Upper lobe of right lung (tissue), 1 donor: ENCODE measurements at places on chromosomes 1 and 21.
A peak's percentile ranks its signal among the peaks of the same experiment; 100 is the strongest.

GRCh38 chr1:58546520-58547308 is at the start of gene OMA1:
Gene OMA1, minus strand, starts transcription at chr1:58546726. Its CDS starts 7,432 bp downstream, at chr1:58539294.
- peak; percentile 99 for DNase-seq

GRCh38 chr1:1135339-1136136 is 19.6 kb upstream of the C1orf159 start:
- DNase-seq = no peak

GRCh38 chr1:214500340-214501055 is 50.9 kb downstream of the PTPN14 start:
- no peak for DNase-seq

- no peak for DNase-seq
These were observed 34.2 kb downstream of the AK5 start for GRCh38 chr1:77316006-77316405.

DNA sequence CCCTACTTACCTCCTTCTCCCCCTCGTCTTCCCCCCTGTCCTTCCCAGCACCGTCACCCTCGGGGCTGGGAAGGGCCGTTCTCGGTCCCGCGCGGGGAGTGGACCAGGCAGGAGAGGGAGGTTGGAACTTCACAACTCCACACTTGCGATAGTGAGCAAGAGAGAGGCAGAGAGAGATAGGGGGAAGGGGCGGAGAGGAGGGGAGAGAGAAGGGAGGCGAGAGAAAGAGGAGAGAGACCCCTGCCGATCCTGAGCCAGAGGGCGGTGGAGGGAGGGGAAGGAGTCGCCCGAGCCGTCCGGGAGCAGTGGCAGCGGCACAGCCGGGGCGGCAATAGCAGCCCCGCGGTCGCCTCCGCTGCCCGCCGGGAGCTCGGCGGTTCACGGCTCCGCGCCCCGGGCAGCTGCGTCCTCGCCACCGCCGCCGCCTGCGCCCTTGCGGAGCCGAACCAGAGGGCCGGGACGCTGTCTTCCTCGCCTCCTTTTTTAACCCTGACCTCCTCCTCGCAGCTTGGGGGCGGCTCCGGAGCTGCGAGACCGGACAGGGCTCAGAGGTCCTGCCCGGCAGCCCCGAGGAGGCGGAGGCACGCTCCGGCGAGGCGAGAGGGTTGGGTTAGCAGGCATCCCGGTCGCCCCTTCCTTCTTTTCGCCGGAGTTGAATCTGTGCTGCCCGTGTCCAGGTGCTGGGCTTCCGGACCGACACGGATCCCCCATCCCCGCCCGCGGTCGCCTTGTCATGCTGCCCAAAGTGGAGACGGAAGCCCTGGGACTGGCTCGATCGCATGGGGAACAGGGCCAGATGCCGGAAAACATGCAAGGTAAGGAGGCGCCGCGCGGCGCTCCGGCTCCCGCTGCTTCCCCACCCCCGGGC is 11.7 kb downstream of the NR5A2 start:
- peak; percentile 72 for DNase-seq

- no peak for DNase-seq
These were observed 50.4 kb upstream of the CXADR start for GRCh38 chr21:17462276-17462981.

DNA sequence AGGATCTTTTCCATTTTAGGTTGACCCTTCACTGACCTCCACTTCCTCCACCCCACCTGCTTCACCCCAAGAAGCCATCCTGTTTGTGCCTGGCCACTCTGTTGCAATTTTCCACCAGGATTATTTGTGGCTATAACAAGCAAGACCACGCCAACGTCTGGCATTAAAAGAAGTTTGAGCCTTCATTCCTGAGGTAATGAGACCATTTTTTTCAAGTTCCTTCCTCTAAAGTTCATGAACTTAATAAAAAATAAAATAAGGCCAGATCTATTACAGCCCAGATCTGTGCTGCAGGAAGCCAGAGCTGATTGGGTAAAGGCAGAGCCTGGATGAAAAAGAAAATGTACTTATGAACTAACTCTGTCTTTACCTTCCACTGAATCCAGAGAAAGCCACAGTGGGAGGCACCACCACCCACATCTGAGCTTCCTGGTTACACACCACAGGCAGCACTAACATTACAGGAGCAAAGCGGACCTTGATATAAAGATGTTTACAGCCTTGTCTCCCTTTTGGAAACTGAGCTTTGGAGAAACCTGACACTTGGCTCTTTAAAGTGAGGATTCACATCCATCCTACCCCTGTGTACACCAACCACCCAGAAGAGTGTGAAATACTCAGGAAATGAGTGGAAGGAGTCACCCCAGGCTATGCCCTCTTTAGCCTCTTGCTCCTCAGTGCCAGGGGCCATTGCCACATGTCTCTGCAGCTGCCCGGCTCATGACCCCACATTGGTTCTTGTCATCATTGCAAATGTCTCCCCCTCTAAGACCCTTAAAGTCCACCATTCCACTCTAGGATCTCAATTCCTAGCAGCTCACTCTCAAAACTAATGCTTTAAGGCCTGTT is 293.6 kb downstream of the PLPP3 start:
- DNase-seq = no peak

- no peak for DNase-seq
These were observed 187.0 kb upstream of the USP24 start for GRCh38 chr1:55402142-55402541.

GRCh38 chr1:8765198-8765597 is 52.2 kb downstream of the RERE start:
- no peak for DNase-seq

DNA sequence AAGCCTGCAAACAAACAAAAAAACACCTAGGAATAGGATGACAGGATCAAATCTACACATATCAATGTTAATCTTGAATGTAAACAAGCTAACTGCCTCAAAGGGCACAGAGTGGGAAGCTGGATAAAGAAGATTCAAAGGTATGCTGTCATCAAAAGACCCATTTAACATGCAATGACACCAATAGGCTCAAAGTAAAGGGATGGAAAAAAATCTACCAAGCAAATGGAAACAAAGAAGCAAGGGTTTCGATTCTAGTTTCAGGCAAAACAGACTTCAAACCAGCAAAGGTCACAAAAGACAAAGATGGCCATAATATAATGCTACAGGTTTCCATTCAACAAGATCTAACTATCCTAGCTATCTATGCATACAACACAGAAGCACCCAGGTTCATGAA is 16.2 kb upstream of the OR2T10 start:
- no peak for DNase-seq

- DNase-seq = no peak
These were observed 40.8 kb downstream of the RSPH1 start for GRCh38 chr21:42455196-42455595.

DNA sequence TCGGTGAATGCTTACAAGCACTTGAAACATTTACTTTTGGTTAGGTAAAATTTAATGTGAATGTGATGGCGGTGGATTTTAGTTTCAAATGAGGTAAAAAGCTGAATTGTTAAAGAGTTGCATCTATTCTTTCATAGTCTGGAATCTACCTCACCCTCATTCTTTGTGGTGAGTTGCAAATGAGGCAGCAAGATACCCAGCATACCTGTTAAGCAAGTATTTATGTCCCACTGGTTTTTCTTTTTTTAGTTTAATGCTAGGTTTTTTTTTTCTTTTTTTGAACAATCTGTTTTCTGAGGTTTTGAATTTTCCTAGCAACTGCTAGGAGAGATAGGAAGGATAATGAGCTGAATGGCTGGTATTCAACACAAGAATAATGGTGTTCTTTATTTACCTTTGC is 127.9 kb upstream of the CACYBP start:
- no peak for DNase-seq

DNA sequence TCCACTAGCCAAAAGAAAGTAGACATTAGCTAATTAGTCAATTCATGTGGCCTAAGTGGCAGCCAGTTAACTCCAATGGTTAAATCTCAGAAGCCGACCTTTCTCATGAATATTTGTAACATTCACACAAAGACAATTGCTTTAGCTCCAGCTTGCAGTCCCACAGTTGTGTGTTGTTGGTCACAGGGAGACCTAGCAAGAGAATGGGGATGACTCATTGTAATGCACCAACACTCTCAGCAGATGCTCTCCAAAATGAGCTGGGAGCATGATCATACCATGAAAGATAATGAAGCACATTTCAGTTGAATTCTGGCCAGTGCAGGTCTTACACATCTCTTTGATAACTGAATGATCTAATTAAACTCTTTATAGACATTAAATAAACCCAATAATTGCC is 160.4 kb downstream of the HLX start:
- DNase-seq = no peak

- peak; percentile 34 for DNase-seq
These were observed 20.3 kb upstream of the SLC26A9 start for GRCh38 chr1:205963352-205964155.

DNA sequence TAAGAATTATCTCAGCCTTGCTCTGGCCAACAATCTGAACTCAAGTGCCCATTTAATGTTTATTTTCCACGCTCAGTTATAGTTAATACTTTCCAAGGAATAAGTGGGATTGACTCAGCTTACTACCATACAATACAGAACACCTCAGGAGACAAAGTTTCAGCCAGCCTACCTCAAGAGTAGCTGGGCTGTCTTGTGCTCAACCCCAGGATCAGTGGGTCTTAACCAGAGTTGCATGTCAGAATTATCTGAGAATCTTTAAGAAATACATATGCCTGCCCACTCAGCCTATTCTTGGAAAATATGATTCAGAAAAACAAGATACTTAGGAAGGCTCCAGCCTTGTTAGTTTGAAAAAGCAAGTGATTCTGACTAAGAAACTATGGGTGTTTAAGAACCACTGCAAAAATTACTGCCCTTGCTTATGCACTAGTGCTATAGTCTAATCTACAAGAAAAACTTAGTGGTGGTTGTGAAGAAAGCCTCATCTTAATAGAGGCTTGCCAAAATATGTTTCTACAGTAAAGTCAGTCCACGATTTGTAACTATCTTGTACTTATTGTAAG is 20.4 kb downstream of the CDC7 start:
- DNase-seq = no peak

- no peak for DNase-seq
These were observed 47.3 kb upstream of the COL18A1 start for GRCh38 chr21:45357436-45358260.

- no peak for DNase-seq
These were observed 26.4 kb upstream of the PPP1R15B start for GRCh38 chr1:204437796-204438570.

DNA sequence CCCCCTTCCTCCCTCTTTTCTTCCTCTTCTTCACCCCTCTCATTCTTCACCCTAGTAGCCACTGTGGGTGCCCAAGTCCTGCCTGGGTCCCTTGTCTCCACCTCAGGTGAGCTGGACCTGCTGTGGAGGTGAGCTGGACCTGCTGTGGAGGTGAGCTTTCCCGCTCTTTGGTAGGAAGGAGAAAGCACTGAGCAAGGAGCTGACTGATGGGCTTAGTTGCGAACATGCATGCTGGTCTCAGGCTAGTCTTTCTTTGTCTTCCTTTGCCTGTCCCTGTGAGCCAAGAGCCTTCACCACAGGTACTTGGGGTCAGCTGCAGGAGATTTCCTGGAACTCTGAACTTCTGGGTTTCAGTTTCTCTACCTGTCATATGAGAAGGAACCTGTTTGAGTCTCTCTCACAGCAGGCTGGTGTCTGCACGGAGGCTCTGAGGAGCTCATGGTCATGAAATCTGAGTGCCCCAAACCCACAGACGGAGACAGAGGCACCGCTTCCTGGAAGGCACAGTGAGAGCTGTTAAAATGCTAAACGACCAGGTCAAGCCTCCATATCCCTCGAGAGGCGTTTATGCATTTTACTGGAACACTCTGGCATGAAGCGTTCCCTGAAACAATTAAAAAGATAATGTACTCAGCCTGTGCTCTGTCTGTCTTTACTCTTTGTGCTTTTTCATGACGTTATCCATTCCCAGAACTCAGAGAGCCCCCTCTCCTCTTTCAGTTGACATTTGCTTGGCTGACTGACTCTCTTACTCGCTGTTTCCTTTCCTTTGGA is 69.5 kb downstream of the RHOU start:
- no peak for DNase-seq

DNA sequence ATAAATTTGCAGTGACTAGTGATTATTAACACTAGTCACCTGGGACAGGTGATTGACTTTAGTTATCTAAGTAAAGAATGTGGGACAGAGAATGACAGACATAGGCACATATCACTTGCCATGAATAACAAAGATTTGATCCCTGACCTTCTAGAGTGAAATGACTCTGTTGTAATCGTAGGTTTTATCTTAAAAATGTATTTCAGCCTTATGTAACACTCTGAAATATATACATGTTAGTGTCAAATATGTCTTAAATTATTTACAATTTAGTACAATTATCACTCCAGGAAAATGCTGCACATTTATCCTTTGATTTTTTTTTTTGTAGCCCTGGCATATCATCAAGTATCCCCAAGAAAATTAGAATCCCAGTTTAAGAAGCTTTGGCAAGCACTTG is 186.4 kb upstream of the PTGFR start:
- no peak for DNase-seq

DNA sequence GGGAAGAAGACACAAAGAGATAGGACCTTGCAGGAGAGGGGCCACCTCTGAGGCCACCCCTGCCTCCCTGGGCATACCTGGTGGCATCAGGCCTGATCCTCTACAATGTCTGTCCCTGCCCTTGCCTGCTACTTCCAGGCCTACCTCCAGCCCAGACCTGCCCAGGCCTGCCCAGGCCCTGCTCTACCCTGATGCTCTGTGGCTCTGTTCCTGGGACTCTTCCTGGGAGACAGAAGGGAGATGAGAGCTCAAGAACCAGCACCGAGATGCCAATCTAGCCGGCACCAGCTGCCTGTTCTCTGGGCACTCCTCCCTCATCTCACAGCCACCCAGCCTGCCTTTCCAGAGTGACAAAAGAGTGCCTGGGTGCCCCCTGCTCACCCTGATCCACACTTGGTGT is 2.7 kb downstream of the CELF3 start:
- no peak for DNase-seq

DNA sequence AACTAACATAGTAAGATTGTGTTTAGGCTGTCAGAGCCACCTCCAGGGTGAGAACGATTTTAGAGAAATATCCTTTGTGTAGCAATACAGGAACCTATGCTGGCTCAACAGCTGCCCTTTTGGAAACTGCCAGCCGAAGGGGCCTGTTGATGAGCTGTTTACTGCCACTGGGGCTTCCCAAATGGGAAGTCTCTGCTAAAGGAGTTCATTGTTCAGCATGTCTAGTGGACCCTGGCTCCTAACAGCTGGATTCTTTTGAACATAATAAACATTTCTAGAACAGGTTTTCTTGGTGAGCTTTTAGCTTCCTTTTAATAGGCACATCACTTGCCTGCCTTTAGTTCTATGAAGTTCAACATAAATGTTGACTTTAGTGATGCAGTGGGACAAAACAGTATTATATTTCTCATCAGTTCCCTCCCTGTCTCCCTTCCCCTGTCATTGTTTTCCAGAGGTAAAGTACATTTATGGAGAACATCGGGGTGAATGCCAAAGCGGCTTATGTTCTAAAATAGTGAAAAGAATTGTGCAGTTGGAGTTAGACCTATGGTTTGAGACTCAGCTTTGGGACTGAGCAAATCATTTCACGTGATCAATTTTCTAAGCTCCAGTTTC is 57.4 kb downstream of the UCK2 start:
- DNase-seq = no peak

GRCh38 chr1:154154534-154155191 is at the start of gene NUP210L:
Gene NUP210L, minus strand, starts transcription at chr1:154155073.
- DNase-seq = peak; percentile 94

DNA sequence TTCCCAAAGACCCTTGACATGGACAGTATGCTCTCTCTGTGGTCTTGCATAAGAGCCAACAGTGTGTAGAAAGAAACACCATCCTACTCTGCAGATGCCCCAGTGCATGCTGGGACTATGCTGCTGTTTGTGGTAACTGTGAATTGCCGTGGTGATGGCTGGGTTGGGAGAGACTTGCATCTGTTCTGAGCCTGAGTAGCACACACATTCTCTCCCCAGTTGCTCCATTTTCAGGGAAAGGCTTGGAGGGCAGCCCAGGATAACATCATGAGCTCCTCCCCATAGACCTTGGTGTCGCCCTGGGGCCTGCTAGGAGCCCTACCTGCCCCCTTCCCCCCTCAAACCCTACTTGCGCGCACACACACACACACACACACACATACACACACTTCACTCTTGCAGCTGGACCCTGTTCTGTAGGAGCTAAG is 120.9 kb upstream of the IPO9 start:
- no peak for DNase-seq
